ENCODE measurements at places on chromosomes 1 and 21.

DNA sequence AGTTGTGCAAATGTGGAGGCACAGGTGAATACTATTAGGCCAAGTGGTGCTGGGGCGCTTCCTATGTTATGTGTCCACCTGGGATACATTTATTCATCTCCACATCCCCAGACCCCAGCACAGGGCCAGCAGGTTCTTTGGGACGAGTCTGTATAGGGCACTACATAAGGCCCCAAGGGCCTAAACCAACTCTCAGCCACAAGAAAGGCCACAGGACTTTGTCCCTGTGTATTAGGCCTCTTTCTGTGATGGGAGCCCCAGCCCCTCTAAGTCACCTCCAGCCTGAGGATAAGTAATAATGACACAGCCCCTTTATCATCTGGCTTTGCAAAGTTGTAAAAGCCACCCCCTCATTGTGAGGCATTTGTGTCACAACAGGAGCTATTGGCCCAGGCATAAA, 79.2 kb upstream of the CD1D start:
- no peak for DNase-seq

DNA sequence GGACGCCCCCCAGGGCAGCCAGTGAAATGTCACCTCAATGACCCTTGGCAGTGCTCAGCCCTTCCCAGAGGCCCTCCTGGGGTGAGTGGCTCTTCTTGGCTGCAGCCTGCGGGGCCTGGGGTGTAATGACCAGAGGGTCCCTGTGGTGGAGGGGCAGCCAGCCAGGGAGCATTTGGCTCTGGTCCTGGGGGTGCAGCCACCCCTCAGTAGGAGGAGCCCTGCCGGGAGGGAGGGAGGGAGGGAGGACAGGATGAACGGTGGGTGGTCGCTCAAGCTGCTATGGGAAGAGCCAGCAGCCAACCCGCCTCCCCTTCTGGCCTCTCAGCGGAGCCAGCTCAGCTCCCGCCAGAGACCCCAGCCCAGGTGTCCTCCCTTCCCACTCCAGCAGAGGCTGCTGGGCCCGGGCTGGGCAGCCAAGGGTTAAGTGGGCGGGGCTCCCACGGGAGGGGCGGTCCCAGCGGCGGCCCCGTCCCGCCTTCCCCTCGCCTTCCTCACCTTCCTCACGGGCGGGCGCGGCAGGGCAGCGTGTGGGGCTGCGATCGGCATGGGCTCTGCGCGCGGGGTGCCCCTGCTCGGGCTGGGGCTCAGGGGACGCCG, 9.0 kb upstream of the PLCH2 start:
- DNase-seq, result peak; percentile 8

DNA sequence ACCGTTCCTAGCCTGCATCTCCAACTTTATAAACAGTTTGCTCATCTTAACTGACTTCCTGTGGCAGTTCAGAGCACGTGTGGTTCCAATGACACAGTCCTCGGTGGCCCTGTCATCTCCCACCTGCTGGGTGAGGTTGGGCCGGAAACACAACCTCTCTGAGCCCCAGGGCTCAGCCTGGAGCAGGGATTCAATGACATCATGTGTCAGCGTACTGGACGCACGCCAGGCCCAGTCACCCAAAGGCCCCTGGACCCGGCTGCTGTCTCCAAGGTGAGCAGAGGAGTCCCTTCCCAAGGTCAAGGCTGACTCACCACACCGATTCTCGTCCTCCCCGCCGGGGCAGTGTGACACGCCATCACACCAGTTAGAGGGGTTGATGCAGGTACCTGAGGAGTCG, 19.9 kb downstream of the TMPRSS2 start:
- DNase-seq, result no peak

GRCh38 chr1:67013573-67013972, 40.4 kb downstream of the SLC35D1 start:
- DNase-seq, result no peak

DNA sequence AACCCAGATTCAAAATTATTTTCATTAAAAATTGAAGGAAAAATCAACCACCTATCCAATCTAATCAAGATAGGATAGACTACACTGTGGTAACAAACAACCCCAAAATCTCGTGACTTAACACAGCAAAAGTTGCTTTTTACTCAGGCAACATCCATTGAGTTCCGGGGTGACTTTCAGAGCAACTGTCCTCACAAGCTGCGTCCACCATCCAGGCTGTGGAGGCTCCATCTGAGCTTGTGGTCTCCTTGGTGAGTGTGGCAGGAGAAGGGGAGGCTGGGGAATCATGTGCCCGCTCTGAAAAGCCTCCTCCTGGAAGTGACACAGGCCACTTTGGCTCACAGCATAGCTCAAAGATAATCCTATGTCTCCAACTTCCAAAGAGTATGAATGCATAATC, 52.4 kb downstream of the CD2 start:
- no peak for DNase-seq

DNA sequence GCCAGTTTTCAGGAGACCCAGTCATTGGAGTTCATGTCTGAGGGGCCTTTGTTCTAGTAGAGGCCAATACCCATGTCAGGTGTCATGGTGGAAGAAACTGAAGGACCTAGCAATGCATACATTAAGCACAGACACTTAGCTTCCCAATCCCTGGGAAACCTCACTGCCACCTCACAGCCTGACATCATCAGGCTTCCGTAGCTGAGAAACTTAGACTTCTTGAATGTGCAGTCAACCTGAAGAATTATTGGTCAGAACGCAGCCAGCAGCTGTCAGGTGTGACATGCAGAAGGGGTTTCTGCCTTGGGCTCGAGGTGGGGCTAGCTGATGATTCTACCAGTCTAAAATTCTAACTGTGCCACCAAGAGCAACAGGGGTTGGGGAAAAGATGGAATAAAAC, 1.9 kb upstream of the ITPKB start:
- DNase-seq, result no peak

GRCh38 chr1:20033420-20033819, 36.6 kb upstream of the PLA2G5 start:
- DNase-seq, result no peak

DNA sequence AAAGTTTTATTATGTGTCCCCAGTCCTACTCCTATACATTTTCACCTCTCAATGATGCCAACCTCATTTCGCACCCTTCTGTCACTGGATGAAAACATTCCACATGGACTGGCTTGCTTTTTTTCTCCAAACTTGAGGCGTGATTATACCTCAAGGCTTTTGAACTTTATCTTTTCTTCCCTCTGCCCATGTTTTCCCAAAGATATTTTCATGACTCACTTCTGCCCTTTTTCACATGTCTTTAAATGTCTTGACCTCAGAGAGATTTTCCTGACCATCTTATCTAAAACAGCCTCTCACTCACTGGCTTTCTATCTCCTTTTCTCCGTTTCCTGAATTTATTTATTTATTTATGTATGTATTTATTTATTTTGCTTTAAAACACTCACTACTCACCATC, 659.0 kb downstream of the PTPRC start:
- DNase-seq, result no peak

DNA sequence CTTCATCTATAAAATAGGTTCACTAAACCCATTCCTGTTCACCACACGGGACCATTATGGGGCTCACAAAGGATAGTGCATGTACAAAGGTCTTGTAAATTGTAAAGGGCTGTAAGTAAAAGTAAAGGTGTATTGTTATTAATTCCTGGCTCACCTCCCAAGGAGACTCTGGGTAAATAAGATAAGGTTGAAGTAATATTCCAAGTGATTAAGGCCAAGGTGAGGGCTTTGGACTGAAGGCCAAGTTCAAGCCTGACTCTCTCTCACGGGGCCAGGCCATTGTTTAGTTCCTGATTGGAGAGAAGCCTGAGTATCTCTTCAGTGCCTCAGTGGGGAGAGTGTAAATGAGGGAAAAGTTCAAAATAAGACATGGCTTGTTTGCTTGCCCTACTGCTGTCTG, 19.5 kb upstream of the ZFYVE9 start:
- no peak for DNase-seq

- no peak for DNase-seq
Observed at GRCh38 chr1:75519651-75520427, 91.1 kb downstream of the SLC44A5 start.
